ENCODE measurements at places on chromosomes 6 and 20.

DNA sequence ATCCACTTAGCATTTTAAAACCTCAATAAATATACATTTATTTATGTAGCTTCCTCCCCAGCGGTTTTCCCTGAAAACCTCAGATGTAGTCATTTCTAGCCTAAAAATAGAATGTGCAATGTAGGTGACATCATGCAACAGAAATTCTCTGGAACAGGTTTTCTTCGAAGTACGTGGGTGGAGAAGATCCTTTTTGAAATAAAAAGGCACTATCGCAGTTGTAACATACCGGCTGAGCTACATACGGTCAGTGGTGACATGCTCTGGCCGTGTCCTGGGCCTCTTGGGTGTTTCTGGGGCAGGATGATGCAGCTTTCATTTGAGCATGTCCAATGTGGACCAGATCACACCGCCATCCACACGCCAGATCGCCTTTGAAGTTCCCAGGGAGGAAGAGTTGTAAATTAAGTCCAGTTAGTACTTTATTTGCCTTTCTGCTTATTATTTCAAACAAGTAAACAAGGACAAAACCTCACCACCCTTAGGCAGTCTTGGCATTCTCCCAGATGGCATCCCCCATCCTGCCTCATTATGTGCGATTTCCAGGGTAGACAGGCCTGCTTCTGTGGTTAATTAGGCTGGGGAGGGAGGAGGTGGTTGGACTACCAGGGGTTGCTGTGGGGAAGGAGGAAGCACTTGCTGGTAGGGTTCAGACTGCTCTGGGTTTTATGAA, 109.5 kb upstream of the CLDN20 start:
- DNase-seq = peak; percentile 89

DNA sequence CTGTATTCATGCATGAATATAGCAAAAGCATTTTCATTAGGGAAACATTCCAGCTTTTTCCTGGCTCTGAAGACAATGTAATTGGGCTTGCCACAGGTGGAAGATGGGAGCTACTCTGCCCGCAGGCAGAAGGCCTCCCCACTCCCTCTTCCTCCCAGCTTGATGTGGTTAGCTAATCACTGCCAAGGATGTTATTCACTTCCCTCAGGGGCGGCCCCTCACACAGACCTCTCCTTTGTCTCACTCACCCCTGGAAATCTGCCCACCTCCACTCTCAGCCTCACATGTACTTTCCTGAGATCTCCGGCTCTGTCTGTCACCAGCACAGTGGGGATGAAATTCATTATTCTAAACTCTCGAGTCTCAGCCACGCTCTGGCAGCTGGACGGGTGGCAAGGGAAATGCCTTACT, 100.7 kb downstream of the ANKRD60 start:
- DNase-seq = peak; percentile 89

GRCh38 chr6:62429781-62430180, 143.8 kb upstream of the KHDRBS2 start:
- no peak for DNase-seq

DNA sequence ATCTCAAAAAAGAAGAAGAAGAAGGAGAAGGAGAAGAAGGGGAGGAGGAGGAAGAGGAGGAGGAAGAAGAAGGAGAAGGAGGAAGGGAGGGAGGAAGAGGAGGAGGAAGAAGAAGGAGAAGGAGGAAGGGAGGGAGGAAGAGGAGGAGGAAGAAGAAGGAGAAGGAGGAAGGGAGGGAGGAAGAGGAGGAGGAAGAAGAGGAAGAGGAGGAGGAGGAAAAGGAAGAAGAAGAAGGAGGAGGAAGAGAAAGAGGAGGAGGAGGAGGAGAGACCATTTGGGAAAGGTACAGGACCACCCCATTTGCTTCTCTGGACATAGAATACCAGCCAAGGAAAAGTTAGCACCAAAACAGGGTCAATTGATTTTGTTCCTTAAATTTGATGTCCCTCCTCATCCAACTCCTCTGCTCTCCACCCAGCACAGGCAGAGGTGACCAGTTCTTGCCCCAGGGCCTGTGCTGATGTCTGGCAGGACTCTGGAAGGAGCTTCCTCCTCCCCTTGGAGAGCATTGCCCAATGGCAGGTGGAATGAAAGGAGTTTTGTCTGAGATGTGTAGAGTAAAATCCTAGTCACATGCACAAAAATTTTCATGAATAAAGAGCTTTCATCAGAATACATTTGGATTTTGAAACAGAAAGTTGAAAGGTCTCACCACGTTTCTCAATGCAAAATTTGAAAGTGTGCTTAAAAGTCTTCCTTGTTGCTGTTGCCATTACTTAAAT, 182.9 kb downstream of the LY86 start:
- no peak for DNase-seq

DNA sequence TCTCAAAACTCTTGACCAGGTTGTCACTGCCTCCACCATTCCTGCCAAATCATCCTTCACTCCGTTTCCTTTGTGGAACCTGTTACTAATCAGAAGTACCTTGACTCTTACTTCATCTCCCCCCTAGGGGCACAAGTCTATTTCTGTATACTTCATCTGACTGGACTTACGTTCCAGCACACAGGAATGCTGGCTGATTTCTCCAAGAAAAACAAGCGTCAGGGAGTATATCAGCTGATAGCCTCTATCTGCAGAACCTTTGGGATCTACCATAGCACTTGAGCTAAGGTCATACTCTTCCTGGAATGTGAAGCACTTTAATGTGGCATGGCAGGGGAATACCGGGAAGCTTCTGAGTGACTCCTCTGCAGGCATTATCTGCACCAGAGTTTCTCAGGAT, 178.1 kb upstream of the MOCS1 start:
- no peak for DNase-seq

- peak; percentile 5 for DNase-seq
Observed at GRCh38 chr6:130107710-130108109, 89.3 kb downstream of the L3MBTL3 start.

DNA sequence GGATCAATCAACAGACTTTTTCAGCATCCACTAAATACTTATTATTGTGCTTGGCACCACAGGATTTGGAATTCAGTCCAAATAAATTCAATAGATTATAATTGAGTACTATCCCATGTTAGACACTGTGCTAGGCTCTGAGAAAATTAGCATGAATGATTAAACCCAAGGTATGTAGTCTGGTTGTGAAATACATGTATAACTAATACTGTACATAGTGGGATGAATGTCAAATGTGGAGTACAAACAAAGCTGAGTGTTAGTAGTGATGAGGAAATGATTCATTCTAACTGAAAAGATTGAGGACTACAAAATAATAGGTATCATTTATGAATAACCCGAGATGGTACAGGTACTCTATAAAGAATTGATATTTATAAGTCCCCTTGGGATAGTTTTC, 111.9 kb upstream of the FLRT3 start:
- peak; percentile 34 for DNase-seq

DNA sequence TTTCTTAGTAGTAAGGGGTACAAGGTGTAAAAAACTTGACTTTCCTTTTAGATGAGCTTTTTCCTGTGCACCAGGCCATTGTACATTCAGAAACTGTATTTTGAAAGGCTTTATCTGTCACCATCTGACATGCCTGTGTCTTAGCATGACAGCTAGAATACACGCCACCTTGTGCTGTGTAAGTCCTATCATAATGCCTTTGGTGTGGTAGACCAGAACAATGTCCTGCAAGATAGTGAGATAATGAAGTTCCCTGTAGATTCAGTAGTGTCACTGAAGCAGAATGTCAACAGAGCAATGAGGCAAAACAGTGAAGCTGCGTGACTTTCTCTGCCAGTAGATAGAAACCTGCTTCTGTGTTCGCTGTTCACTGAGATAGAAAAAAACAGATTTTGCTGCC, 105.8 kb downstream of the JAG1 start:
- no peak for DNase-seq

- peak; percentile 99 for DNase-seq
Observed at GRCh38 chr6:17962436-17963031, 24.9 kb downstream of the KIF13A start.
